ENCODE measurements at places on chromosomes 3 and 15.

GRCh38 chr3:191414732-191415131 lies 46.2 kb upstream of the PYDC2 start:
- DNase-seq: no peak

GRCh38 chr15:60392986-60393790 lies 4.6 kb downstream of the ANXA2 start:
- no peak for DNase-seq

- DNase-seq: no peak
These were observed 90.7 kb downstream of the FNDC3B start for GRCh38 chr3:172129850-172130716.

- DNase-seq: no peak
These were observed 2.1 kb upstream of the GNAT1 start for GRCh38 chr3:50189274-50189673.

- DNase-seq: no peak
These were observed 69.4 kb downstream of the B3GALNT1 start for GRCh38 chr3:161035711-161036110.

GRCh38 chr15:36617529-36618196 lies 38.2 kb downstream of the CDIN1 start:
- no peak for DNase-seq

GRCh38 chr15:60009124-60009960 lies 5.2 kb downstream of the FOXB1 start:
- DNase-seq: no peak

GRCh38 chr15:90513448-90513847 lies 16.3 kb upstream of the CRTC3 start:
- no peak for DNase-seq

All from cortex of kidney (tissue), 1 donor.